ENCODE measurements at places on chromosomes 2 and 18. TPM values are rescaled to one million over a fixed set of nuclear protein-coding genes. Genes with fewer than 3 reads are reported as not detected.

- H3K27me3 ChIP-seq: no peaks in the 10 kb centered on the region
- DNase-seq: no peak
- no peak overlapping the region for H3K4me3 ChIP-seq
- no peak overlapping the region for H3K27ac ChIP-seq
- H3K36me3 ChIP-seq: no peaks in the 10 kb centered on the region
These were observed 398.0 kb downstream of the CDH2 start for GRCh38 chr18:27778925-27779324.

- no peaks in the 10 kb centered on the region for H3K27me3 ChIP-seq
- H3K4me1 ChIP-seq: no peaks in the 10 kb centered on the region
- H3K36me3 ChIP-seq: no peaks in the 10 kb centered on the region
- no peak overlapping the region for H3K27ac ChIP-seq
These were observed 20.2 kb downstream of the FAM124B start for GRCh38 chr2:224381521-224382279.

GRCh38 chr18:42087235-42087634 is 132.2 kb downstream of the PIK3C3 start:
- no peaks in the 10 kb centered on the region for H3K36me3 ChIP-seq
- H3K4me1 ChIP-seq: no peaks in the 10 kb centered on the region
- no peak overlapping the region for H3K27ac ChIP-seq
- no peak for DNase-seq

DNA sequence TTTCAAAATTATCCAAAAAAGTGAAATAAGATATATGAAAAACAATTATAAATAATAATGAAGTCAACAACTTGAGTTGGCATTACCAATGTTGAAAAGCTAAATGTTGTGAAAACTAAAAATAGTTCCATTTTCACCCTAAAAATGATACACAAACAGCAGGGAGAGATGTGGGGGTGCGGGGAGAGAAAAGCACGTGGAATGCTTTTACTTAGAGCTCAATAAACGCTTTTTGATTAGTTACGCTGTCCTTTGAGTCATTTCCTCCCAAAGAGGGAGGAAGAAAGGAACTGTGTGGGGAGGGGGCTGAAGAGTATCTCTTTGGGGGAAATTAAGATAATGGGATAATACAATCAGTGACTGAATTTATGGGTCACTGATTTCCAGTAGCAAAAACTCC is 29.2 kb downstream of the ZNF521 start:
- no peaks in the 10 kb centered on the region for H3K36me3 ChIP-seq
- no peak overlapping the region for H3K27ac ChIP-seq
- DNase-seq: no peak
- H3K4me1 ChIP-seq: no peaks in the 10 kb centered on the region
- H3K27me3 ChIP-seq: no peaks in the 10 kb centered on the region
- no peak overlapping the region for H3K4me3 ChIP-seq

DNA sequence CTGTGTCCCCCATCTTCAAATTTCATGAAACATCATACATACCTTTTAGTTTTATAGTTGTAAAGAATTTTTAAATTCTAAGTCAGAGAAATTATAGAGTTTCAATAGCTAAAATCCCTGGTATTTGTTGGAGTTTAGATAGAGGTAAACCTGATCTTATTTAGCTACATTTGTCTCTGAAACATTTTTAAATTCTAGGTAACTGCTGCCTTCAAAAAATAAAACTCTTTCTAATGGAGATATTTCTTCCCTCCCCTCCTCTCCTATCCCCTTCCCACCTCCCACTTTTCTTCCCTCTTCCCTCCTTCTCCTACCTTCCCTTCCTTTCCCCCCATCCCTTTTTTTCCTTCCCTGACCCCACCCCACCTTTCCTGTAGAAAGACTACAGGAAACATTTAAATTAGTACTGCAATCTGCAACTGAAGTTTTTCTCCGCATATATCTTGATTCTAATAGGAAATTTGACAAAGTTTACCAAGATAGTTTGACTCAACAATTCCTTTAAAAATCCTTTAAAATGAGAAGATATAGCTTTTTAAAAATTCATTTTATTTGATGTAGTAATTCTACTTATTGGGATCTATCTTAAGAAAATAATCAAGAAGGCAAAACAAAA is 4.1 kb downstream of the TACR1 start:
- H3K27ac ChIP-seq: no peak overlapping the region
- no peak for DNase-seq
- H3K36me3 ChIP-seq: no peaks in the 10 kb centered on the region
- H3K4me1 ChIP-seq: peaks cover 4% of the 10 kb centered on the region
- H3K27me3 ChIP-seq: peaks cover 8% of the 10 kb centered on the region

- H3K4me1 ChIP-seq: no peaks in the 10 kb centered on the region
- DNase-seq: peak; percentile 3
These were observed 467.7 kb downstream of the EPHA4 start for GRCh38 chr2:221104361-221104811.

- H3K27ac ChIP-seq: no peak overlapping the region
- DNase-seq: no peak
- H3K4me3 ChIP-seq: no peak overlapping the region
- no peaks in the 10 kb centered on the region for H3K4me1 ChIP-seq
These were observed 24.0 kb downstream of the PRKAG3 start for GRCh38 chr2:218807626-218808025.

- H3K36me3 ChIP-seq: no peaks in the 10 kb centered on the region
- no peak for DNase-seq
- no peaks in the 10 kb centered on the region for H3K4me1 ChIP-seq
- H3K27ac ChIP-seq: no peak overlapping the region
These were observed 33.2 kb upstream of the FHL2 start for GRCh38 chr2:105432044-105432399.

GRCh38 chr2:136424112-136424511 is 306.2 kb upstream of the CXCR4 start:
- peaks cover 16% of the 10 kb centered on the region for H3K27me3 ChIP-seq
- no peaks in the 10 kb centered on the region for H3K36me3 ChIP-seq
- H3K4me1 ChIP-seq: no peaks in the 10 kb centered on the region
- peak; percentile 5 for DNase-seq
- H3K4me3 ChIP-seq: no peak overlapping the region

Gene OST4
- 407 TPM for polyA plus RNA-seq

Gene CTDP1
- polyA plus RNA-seq: 17.3 TPM

Gene CFAP65
- polyA plus RNA-seq: 4.3 TPM

Gene SERPINB12
- not detected for polyA plus RNA-seq

Gene TMEM200C
- polyA plus RNA-seq: 0.16 TPM

Gene NDC80
- 12.8 TPM for polyA plus RNA-seq

Gene FABP1
- 3,082 TPM for polyA plus RNA-seq

Gene BCS1L
- polyA plus RNA-seq: 18.9 TPM

Gene IL36G
- not detected for polyA plus RNA-seq

Data from small intestine (tissue), 16 donors.